Inflammatory macrophage (primary cell): ENCODE measurements at places on chromosomes 16 and 17.
A peak's percentile ranks its signal among the peaks of the same experiment; 100 is the strongest.

GRCh38 chr17:69090365-69090764, 29.6 kb upstream of the ABCA9 start:
- no peak for DNase-seq

GRCh38 chr17:75514919-75515495, 330 bp downstream of the CASKIN2 start:
- DNase-seq: no peak

DNA sequence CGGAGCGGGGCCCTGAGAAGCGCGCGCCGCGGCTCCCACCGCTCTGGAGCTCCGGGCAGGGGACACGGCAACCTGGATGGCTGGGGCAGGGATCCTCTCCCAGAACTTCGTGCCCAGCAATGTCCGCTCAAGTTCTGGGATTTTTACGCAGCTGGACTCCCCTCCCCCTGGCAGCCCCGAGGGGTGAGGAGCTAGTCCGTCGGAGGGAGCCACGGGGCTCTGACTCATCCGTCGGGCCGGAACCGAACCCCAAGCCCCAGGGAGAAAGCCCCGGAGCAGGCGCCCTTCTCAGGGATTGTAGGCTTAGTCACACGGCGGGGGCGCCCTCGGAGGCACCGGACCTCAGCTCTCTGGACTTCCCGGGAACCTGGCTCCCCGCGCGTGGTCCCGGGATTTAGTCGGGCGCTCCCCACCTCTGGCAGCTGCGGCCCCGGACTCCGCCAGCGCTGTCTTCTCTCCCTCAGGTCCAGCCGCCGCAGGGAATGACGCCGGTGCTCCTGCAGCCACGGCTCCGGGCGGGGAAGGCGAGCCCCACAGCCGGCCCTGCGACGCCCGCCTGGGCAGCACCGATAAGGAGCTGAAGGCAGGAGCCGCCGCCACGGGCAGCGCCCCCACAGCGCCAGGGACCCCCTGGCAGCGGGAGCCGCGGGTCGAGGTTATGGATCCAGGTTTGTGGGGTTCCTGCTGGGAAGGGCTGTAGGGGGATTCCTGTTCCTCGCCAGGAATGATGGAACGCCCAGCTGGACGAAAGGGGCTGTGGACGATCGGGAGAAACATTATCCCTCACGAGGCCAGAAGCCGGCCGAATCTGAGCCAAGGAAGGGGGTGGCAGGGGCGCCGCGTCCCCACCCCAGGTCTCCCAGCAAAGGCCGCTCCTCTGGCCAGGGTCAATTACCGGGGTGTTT, 830 bp downstream of the SPHK1 start:
- DNase-seq: peak; percentile 83

DNA sequence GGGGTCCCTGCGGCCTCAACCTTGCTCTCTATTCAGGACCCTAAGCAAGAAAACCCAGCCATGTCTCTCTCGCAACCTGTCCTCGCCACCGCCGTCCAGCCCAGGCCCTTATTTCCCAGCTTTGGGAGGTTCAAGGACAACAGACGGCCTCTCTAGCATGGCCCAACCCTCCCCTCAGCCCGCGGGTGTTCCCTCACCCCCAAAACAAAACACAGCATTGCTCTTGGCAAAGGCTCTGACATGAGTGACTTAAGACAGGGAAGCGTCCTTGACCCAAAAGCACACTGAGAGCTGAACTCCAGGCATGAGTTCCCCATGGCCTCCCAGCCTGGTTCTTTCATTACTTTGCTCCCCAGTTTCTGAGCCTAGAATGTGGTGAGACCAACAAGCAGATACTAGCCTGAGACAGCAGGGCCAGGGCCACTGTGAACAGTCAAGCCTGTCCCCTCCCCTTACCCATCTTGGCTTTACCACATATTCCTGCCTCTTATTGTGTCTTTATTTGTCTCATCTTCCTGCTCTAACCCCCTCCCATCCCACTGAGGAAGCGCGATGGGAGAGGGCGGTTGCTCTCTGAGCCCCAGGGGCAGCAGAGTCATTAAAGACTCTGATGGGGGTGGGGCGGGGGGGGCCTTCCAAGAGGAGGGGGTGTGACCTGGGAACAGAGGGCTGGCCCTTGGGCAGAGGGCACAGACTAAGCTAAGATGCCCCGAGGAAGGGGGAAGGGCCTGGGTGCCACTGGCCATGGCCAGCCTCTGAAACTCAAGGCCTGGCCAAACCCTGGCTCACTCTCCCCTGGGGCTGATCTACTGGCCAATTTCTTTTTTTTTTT, 11.8 kb downstream of the SREBF1 start:
- DNase-seq: peak; percentile 29

DNA sequence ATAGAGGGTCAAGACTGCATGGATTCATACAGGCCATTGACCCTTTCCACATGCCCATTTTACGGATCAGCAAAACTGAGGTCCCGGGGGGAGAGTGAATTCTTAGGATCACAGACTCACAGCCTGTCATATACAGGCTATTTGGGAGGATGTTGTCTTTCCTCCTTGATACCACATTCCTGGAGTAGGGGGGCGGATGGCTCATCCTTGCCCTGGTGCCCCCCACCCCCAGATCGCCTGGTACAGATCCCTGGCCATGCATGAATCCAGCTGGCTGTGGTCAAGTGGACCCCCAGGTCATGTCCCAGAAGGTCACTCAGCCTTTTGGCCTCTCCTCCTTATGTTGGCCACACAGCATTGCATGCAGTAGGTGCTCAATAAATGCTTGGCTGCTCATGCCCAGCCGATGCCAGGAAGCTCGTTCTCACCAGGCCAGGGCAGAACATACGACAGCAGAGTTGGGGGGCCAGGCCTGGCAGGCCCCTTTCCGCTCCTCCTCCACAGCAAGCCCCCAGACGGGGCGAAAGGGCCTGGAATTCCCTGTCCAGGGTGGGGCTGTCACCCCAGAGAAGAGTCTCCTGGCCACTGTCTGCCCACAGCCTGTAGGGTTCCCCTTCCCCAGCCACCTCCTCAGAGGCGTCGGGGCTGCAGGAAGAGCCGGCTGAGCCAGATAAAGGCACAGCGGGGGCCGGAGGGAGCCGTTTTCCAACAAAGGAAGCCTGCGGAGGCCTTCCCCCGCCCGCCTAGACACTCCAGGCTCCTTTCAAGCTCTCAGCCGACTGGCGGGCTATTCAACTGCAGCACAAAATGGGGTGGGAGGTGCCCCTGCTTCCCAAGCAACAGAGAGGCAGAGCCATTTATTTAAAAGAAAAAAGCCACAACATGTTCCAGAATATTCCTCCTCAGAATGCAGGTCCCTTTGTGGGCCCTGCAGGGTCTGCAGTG, 215.7 kb upstream of the CIBAR2 start:
- peak; percentile 47 for DNase-seq
